ENCODE measurements at places on chromosomes 4 and X.

DNA sequence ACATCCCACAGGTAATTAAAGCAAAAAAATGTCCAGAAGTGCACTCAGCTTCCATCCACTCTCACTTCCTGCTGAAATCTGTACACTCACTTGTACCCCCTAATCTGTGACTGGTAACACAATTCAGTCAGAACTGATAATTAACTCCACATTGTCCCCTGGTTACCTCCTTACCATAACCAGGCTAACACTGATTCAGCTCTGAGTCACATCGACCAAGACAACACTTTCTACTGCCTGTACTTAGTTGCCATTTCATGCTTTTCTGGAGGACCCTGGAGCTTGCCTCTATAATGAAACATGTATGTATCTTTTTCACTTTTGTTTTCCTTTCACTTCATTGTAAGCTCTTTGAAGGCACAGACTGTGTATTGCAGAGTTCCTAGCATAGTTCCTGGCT lies 130.9 kb upstream of the GABRG1 start:
- no peak for DNase-seq

DNA sequence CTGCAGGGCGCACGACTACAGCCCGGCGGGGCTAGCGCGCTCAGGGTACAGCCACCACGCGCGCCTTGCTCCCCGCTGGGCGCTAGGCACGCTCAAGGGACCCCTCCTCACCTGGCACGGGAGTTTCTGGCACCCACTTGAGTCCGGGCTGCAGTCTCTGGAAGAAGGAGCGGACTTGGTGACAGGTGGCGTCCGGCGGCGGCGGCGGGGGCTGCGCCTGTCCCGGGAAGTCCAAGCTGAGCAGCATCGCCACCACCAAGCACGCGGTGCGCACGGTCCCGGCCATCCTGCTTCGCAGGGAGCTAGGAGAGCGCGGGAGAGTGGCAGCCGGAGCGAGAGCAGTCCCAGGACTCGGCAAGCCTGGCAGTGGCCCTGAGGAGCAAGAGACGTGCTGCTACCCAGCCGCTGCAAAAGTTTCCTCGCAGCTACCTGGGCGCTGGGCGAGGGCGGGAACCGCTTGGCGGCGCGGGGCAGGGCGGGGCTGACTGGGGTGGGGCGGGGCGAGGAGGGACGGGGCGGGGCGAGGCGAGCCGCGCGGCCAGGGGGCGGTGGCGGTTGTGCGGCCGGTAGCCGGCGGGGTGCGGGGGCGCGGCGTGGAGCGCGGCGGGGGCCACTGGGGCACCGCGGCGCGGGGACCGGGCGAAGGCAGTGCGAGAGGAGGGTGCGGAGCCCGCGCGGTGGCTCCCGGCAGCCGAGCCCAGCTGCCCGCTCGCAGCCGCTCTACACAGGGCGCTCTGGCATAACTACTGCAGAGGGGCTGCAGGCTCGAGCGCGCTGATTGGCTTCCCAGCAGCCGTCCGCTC lies at the start of gene GPC3:
GPC3 (minus strand) TSS at position 431 of the 803 bp plus-strand sequence.
- DNase-seq, result no peak

DNA sequence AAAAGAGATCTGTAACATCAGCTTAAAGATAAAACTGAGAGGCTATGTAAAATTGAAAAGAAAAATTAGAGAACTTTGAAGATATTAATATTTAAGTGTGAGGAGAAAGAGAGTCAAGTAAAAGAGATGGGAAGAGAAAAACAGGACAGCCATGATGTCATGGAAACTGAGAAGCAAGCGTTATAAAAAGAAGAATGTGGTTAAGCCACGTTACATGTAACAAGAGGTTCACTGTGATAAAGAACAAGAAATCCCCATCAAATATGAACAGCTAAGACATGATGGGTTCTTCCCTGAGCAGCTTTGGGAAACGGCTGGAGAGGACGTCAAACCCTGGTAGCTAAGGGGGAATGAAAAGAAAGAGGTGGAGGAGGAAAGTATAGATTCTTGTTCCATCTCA lies 1269.3 kb upstream of the TENM3 start:
- no peak for DNase-seq

DNA sequence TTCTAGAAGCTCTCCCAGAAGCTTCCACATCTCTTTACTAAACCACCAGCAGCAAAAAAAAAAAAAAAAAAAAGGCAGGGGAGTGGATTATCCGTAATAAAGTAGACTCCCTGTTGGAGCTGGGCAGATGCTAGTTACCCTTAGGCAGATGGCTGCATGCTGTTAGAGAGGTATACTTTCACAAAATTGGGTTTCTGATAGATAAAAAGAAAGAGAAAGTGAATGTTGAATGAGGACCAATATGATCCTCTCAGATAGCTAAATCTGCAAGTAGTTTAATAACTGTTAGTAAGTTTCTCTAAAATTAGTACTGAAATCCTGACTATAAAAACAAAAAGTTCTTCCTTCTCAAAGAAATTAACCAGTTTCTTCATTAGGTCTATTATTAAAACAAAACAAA lies 195.4 kb downstream of the ANAPC10 start:
- no peak for DNase-seq

GRCh38 chr4:60652933-60653332 lies 547.2 kb upstream of the ADGRL3 start:
- DNase-seq, result no peak

GRCh38 chr4:118941149-118941548 lies 52.5 kb downstream of the SYNPO2 start:
- DNase-seq, result no peak

GRCh38 chr4:59161249-59161648 lies 2038.9 kb upstream of the ADGRL3 start:
- no peak for DNase-seq

- DNase-seq, result no peak
Observed at GRCh38 chr4:22454955-22455354, 60.9 kb downstream of the ADGRA3 start.

DNA sequence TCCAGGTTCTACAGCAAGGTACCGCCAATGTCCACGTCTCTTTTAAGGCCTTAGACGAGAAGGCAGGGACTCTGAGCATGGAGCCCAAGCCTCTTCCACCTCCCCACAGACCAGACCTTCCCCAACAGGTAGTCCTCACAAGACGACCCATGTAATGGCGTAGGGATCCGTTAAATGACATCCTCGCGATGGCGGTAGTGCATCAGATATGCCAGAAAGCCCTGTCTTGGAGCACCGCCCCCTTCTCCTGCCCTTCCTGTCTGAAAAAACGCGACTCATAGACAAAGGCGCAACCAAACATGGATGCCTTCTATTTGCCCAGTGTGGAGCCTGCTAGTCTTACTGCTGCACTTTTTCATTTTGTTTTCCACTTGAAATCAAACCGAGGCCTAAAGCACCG lies 185.4 kb downstream of the OR13H1 start:
- no peak for DNase-seq

- DNase-seq, result no peak
Observed at GRCh38 chr4:82744284-82744968, 54.2 kb downstream of the SCD5 start.

DNA sequence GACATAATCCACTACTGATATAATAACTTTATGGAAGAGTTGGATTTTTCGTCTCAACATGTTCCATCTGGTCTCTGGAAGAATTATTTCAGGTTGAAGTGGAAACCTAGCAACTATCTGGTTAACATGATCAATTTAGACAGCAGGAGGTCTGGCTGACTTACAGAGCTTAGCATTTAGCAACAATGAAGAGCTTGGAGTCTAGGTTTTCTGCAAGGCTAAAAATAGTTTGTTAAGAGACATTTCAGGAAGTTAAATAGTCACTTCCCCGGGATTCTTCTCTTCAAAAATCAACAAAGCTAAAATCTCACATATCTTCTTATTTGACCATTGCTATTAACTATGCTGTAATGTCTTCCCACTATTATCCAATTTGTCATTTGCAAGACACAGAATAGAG lies 418.6 kb upstream of the DIPK2B start:
- DNase-seq, result no peak

- DNase-seq, result no peak
Observed at GRCh38 chrX:2829469-2830246, 928 bp downstream of the GYG2 start.

DNA sequence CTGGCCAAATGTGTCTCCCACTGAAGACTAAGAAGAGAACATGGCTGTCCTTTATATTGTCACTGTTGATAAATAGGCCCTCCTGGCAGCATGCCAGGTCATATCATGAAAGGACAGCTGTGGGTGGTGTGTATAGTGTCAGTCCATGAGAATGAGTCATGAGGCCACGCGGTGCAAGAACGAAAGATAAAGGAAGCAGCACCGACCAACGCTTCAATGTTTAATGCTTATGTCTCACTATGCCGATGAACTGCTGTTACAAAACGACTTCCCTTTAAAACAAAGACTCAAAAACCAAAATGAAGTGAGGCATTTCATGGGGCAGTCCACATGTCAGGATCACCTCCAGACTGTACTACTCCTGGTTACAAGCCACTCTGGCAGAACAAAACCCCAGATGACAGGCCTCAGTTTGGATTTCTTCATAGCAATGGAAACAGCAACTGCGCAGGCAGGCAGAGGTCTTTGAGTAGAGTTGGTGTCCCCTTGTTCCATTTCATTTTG lies 5.2 kb upstream of the TCEANC start:
- no peak for DNase-seq

DNA sequence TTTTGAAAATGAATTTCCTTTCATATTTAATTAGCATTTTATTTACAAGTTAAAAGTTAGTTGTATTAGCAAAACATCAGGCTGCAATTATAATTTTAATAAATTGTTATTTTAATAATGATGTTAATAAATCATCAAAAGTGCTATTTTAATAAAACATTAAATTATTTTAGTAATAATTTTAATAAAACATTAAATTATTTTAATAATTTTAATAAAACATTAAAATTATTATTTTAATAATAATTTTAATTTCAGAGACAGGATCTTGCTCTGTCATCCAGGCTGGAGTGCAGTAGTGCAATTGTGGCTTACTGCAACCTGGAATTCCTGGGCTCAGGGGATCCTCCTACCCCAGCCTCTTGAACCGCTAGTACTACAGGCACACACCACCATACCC lies 10.8 kb downstream of the RAP2C start:
- no peak for DNase-seq

DNA sequence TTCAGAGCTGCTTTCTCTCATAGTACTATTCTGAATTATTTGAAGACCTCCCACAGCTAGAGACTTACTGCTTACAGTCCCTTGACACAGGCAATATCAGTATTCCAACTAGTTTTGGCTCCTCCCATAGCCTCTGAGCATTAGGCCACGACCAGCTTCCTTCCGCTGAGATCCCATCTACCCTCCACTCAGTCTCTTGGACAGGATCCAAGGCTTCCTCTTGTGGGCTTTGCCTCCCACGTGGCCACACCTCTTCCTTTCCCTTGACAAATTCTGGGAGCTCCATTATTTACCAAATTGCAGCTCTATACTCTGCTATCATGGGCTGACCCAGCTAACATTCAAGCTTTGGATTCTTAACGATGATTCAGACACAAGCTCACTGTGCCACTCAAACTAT lies 470.4 kb upstream of the GALNT7 start:
- DNase-seq, result no peak

DNA sequence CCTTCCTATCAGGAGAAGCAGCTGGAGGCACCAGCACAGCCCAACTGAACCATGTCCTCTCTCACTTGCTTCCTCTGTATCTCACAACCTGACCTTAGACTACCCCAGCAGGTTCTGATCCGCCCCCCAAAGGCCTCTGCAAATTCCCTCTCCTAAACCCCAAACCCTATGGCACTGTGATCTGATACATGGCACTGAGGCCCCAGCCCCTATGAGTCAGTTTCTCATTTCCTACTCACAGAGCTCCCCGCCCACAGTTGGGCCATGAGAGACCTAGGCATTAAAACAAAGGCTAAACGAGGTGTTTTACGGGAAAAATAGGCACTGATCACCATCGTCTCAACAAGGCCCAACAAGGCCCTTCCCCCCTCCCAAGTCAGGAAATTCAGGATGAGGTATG lies 19.1 kb downstream of the SASH3 start:
- no peak for DNase-seq

DNA sequence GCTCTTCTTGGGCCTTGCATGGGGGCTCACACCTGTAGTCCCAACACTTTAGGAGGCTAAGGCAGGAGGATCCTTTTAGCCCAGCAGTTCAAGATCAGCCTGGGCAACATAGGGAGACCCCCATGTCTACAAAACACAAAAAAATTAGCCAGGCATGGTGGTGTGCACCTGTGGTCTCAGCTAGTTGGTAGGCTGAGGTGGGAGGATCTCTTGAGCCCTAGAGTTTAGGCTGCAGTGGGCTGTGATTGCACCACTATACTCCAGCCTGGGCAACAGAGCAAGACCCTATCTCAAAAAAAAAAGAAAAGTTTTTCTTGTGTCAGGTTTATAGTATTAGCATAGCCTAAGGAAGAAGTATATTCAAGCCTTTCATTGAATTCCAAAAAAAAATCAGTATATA lies 30.8 kb upstream of the FAM241A start:
- no peak for DNase-seq

DNA sequence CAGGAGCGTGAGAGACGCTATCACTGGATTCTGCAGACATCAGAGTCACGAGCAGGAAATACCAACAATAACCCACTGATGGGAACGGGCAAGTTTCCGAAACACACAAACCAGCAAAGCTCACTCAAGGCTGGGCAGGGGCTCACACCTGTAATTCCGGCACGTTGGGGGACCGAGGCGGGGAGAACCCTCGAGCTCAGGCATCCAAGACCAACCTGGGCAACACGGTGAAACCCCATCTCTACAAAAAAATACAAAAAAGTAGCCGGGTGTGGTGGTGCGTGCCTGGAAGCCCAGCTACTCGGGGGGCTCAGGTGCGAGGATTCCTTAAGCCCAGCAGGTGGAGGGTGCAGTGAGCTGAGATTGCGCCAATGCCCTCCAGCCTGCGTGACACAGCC lies 17.2 kb upstream of the GTPBP6 start:
- no peak for DNase-seq

DNA sequence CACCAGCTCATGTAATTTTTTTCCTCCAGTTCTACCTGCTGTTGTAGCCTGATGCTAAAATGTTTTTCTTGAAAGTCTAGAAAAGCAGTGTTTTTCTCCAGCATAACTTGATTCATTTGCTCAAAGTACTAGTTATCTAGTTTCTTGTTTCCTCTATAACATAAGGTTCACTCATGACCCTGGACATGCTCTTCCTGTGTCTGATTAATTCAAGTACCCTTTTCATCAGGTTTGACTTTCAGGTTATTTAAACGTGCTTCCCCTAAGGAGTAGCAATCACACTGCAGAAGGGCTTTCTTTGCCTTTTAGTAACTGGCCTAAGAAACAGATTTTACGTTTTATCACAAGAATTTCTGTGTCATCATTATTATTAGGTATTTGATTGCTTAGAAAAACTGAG lies 66.8 kb upstream of the EGFL6 start:
- DNase-seq, result no peak

DNA sequence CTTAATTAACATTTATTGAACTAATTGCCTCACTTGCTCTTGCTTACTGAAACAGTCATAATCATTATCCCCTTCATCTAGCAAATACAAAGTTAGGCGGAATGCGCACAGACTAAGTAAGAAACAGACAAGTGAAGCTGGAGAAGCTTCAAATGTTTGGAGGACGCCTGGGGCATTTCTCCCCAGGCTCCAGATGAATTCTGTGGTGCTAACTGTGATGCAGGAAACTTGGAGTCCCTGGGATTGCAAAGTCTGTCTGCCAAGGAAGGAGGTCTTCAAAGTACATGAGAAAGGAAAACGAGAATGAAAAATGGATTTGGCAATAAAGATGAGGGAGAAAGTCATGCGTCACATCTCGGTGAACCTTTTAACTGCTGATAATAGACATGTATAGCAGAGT lies 23.6 kb upstream of the MFAP3L start:
- DNase-seq, result no peak

Measured in activated naive CD4-positive, alpha-beta T cell (primary cell).